ENCODE measurements at places on chromosomes 6 and 20. TPM values are rescaled to one million over a fixed set of nuclear protein-coding genes. Genes with fewer than 3 reads are reported as not detected.

The NUP43 gene
- total RNA-seq = 23.9 TPM

- no peak for DNase-seq
These were observed 76.0 kb downstream of the MKKS start for GRCh38 chr20:10357974-10358373.

GRCh38 chr6:166466178-166467122 is 83.7 kb upstream of the MPC1 start:
- DNase-seq = no peak

DNA sequence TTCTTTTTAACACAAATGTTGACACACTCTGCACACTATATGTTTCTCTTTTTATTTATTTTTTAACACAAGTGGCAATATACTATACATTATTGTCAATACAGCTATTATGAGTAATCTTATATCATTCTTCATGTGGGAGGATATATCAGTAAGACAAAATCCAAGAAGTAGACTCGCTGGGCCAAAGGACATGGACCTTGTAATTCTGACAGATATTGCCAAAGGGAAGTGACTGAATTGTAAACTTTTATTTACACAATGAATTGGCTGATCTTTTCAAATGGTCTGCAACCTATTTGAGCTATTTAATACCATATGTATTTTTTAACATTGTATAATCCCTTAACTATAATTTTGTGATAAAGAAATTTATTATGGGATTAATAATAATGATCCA is 56.0 kb downstream of the CCDC170 start:
- no peak for DNase-seq

DNA sequence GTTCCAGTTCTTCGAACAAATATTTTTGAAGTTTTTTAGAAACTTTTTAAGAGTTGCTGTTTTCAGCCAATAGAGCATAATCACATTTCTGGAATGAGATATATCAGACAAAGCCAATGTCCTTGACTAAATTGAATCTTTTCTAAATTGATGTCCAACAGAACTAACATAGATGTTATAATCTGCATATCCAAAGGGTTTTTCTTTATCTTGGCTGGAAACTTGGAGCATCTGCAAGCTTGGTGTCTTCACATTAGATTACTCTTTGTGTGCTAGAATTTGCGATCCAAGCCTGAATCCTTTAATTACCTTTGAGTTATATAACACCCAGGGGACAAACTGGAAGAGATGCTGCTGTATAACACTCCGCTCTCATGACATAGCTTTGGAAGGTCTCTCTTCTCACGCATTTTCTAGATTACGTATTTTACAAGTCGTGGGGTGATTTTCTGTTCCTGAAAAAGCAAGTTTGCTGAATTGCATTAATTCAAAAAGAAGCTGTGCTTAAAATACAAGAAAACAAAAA is 64.4 kb upstream of the FUCA2 start:
- DNase-seq = no peak

GRCh38 chr20:6265204-6265904 is 142.5 kb upstream of the FERMT1 start:
- peak; percentile 9 for DNase-seq

GRCh38 chr6:25007269-25007699 is 71.5 kb upstream of the RIPOR2 start:
- no peak for DNase-seq

GRCh38 chr6:26550250-26550993 is 12.3 kb downstream of the HMGN4 start:
- DNase-seq = no peak

The ISM1 gene
- 24.3 TPM for total RNA-seq

The OR12D2 gene
- not detected for total RNA-seq

DNA sequence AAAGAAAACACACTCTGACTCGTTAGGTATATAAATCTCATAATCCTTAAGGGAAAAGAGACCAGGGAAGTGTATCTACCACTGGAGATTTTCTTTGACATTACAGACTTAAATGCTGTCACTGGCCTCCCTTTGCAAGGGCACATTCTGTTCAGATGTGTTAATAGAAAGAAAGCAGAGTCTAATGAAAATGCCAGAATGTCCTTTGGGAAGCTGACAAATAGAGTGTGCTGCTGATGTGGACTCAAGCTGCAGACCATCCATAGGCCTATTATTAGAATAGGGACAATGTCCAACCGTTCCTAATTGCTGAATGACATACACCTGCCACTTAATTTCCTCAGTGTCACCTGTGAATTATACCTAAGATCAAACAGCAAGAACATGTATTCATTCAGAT is 41.2 kb downstream of the SLC35D3 start:
- no peak for DNase-seq

DNA sequence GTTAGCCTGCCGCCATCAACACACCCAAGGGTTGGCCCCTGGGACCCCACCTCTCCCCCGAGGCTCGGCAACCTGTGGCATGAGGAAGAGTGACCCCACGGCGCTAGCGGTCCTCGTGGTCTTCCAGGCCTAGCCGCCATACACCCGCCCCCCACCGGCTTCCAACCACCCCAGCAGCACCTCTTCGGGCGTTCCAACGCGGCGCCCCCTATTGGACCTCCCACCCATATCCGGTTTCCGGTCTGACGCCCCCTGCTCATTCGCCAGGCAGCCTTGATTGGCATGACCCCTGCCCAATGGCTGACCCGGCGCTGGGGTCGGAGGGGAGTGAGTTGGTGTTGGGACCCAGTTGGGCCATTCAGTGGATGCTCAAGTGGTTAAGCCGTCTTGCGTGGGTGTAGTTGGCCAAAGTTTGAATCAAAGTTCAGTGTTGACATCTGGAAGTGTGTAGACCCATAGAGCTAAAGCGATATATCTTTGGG is at the start of gene GNAS-AS1:
Gene GNAS-AS1, minus strand, starts transcription at position 210 of the 482 bp plus-strand sequence.
- DNase-seq = peak; percentile 43

The PBOV1 gene
- not detected for total RNA-seq

DNA sequence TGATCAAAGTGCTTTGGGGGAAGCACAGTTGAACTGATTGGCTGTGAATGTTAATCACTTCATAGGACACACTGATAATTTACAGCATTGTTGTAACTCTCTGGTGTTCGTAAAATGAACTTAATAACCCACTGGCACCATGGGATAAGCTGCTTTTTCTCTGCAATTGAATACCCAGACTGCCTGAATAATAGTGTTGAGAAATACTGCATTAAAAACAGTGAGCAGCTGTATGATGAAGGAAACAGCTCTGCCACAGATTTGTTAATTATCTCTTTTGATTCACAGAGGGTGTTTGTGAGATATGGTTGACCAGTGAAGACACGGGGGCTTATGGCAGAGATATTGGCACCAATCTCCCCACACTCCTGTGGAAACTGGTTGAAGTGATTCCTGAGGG is 420.9 kb downstream of the CDKAL1 start:
- no peak for DNase-seq

DNA sequence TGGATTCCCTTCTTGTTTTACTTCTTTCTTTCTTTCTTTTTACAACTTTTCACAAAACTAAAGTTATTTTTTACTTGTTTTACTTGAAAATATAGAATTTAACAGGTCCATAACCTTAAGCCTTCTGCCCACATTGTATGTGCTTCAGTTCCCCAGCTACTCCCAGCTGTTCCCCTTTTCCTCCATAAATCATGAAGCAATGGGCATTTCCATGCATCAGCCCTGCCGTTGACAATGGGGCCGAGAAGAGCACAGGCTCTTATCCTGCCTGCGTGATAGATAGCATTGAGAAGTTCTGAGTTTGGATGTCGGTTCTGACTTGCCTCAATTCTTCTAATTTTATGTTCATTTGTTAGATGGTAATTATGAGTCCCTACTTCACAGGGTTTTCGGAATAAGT is 583.8 kb downstream of the CDH26 start:
- no peak for DNase-seq

The TRIM15 gene
- not detected for total RNA-seq

GRCh38 chr6:56909115-56909907 is 45.6 kb upstream of the BEND6 start:
- DNase-seq = no peak

GRCh38 chr20:5433352-5433751 is 116.6 kb upstream of the PROKR2 start:
- DNase-seq = no peak

DNA sequence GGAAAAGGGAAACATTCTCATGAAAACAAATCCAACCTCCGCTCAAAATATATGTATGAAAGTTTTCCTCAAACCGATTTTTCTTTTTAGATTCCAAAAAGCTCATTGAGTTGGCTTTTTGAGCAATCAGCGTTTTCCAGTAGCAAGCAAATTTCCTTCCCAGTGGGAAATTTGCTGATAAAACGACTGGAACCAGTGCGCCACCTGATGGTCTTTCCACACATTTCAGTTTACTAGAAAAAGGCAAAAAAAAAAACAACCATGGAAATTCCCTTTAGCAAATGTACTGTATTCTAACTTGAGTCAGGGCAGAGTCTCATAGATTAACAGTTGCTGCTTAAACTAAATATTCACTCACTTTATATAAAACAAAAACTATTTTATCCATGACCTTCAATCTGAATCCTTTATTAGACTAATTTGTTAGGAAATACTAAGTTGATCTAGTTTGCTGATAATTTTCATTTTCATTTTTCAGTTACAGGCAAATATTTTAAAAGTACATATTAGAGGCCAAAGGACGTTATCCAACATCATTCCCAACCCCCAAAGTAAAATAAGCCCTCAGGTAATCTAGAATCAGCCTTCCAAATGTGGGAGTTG is 271.5 kb downstream of the FOXA2 start:
- DNase-seq = no peak

DNA sequence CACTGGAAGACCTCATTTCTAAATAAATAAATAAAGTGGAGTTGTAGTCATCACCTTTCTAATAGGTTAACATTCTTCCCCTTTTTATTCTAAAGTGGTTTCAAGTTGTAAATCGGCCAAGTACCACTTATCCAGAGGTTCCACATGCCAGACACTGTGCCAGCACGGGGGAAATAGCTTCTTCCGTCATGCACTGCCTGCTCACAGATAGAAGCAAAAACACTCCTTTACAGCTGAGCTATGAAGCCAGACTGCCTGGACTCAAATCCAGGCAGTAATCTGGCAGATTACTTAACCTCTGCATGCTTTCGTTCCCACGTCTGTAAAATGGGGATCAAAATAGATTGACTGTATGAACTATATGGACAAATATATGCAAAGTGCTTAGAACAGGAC is 17.2 kb upstream of the SCML4 start:
- DNase-seq = no peak

The KIZ gene
- total RNA-seq = 56.5 TPM

The RCAN2 gene
- total RNA-seq = 19.4 TPM

The TOX2 gene
- 2.0 TPM for total RNA-seq

DNA sequence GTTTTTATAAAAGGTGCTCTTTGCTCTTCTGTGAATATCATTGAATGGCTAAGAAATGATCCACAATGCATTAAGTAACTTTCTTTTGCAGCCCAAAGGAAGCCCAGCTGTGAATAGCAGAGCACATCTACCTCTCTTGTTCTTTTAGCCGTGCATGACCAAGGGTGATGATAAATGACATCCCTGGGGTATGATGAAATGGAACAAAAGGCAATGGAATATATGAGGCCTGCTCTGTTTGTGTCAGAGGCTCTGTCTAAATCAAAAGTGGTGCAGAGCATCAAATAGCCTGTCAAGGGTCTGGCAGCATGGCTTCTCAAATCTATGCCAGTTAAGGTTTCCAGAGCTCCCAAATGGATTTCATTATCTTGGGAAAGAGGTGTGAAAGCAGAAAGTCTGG is 362.6 kb upstream of the RNF217 start:
- DNase-seq = no peak

DNA sequence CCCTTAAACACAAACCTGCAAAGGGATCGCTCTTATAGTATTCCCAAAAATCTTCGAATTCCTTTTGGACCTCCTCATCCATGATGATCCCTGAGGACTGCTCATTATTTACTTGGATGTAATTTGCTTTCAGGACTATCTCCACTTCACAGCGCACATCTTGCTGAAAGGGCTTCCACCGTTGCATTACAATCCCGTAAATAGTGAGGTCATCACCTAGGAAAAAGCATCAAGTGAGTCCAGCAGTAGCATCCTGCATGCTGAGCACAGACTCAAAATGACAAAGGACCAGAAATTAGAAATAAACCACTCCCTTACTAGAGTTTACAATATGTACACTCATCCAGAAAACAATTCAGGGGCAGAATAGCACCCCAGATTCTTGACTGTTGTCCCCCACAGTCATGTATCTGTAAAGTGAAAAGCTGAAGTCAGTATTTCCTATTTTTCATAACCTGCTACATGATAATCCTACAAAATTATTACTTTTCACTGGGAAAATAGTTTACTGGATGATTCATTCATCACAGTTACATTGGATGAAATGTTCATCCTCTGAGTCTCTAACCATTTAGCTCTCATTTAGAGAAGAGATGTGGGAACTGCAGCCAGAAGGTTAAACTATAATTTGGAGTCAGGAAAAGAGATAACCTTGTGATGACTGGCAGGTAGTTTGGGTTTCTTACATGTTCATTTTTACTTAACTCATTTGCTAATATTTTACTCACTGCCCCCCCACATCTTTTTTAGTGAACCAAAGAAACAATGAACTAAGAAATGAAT is 17.2 kb downstream of the MCM9 start:
- no peak for DNase-seq

DNA sequence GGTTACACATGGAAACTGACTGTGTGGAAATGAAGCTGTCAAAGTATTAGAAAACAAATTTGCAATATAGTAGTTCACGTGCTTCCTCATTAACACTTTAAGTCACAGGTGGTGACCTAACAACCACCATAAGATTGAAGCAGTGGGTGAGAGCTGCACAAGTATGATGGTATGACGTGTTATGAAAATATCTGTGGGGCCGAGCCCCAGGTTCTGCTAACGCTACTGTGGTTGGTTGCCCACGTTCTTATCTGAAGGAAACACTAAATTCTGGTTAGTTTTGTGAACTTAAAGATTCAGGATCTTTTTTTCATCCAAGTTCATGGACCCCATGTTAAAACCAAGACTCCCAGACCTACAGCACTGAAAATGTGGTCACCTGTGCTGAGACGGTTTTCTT is 243.0 kb upstream of the RIN2 start:
- no peak for DNase-seq

- DNase-seq = no peak
These were observed 20.7 kb downstream of the TXLNB start for GRCh38 chr6:139271056-139271455.
